Daoy (cell line): ENCODE measurements at places on chromosomes 1 and 21. TPM values are rescaled to one million over a fixed set of nuclear protein-coding genes. Genes with fewer than 3 reads are reported as not detected.

DNA sequence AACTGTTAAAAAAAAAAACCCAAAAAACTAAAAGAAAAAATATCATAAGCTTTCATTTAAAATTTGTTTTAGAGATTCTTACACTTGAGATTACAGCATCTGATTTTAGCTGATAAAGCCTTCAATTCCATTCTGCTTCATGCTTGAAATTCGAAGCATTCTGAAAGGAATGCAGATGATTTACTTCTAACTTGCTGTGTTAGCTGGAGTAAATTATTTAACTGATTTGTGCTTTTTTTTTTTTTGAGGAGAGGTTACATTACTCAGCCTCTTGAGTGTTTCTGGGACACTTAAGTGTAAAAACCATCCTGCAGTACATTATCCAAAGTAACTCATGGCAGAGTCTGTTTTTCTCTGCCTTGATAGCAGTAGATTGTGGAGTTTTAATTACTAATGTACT lies 4.5 kb upstream of the TRIM67 start:
- DNase-seq: no peak

GRCh38 chr1:201059401-201059800 lies 35.9 kb upstream of the KIF21B start:
- no peak for DNase-seq

- no peak for DNase-seq
These were observed 12.8 kb upstream of the GALNT2 start for GRCh38 chr1:230054092-230054749.

GRCh38 chr1:27049607-27050006 lies 37.0 kb upstream of the TENT5B start:
- no peak for DNase-seq

- no peak for DNase-seq
These were observed 47.5 kb downstream of the KIF1B start for GRCh38 chr1:10257851-10258250.

GRCh38 chr1:108884968-108885367 lies 8.2 kb downstream of the GPSM2 start:
- DNase-seq: no peak

GRCh38 chr1:10173582-10173981 lies 36.8 kb upstream of the KIF1B start:
- no peak for DNase-seq

DNA sequence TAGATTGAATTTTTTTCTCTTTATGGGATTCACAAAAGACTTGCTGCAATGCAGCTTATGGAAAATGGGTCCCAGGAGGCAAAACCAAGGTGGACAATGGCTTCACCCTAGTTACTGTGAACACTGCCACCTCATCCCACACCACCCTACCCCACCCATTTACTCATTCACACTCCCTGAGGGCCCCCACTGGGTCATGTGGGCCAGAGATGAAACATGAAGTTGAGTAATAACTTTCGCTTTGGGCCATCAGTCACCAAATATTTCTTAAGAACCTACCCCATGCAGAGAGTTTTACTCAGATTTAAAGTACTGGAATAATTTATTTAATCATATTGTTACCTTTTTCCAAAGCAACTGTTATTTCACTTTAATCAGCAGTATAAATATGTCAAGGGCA lies 191.8 kb downstream of the TPR start:
- DNase-seq: peak; percentile 90

- no peak for DNase-seq
These were observed 9.7 kb upstream of the LRRC53 start for GRCh38 chr1:74522148-74522547.

DNA sequence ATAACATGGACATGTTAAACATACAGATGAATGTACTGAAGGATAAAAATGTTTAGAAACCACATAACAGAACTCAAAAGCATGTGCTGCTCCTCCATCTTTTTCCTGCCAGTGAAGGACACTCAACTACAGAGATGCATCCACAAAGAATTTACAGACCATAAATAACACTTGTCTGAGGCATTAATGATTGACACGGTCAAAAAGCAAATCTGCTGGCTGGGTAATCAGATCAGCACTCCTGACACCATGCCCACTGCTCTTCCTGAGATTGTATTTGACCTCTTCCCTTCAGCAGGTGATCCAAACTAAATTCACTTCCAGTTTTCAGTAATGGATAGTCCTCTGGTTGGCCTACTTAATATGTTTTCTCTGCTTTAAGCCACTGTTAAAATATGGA lies 6.6 kb downstream of the CREG1 start:
- no peak for DNase-seq

GRCh38 chr21:31558962-31559367 lies 100.5 kb upstream of the SOD1 start:
- peak; percentile 99 for DNase-seq

- DNase-seq: no peak
These were observed 1030.0 kb upstream of the TMPRSS15 start for GRCh38 chr21:19433623-19434022.

DNA sequence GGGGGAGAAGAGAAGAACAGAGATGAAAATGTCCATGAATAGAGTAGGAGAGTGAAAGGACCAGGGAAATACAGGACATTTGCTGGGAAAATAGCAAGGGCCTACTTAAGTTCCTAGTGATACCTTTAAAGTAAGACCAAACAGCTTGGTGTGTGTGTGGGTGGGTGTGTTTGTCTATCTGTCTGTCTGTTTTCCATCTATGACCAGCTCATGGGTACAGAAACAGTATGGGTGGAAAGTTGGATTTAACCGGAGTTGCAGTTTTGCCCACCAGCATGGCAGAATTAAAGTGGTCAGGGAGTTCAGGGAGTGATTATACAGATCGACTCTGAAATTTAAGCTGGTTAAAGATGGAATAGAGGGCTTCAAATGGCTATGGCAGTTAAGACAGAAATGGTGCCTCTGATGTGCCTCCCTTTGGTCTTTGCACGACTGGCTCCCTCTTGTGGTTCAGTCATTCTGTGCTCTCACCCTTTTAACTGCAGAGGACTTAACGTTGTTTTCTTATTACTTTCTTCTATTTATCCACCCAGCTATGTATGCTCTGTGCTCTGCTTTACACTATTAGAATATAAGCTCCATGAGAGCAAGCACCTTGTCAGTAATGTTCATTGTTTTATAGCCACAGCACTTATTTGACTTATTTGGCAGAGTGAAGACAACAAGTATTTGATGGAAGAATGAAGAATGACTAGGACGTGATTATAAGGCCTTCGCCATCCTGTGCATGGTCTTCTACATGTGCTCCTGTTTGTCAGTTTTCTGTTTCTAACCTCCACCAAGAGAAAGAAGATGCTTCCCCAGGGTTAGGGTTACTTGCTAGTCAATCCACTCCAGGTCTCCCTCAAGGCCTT lies 72.7 kb upstream of the AK4 start:
- DNase-seq: peak; percentile 66

DNA sequence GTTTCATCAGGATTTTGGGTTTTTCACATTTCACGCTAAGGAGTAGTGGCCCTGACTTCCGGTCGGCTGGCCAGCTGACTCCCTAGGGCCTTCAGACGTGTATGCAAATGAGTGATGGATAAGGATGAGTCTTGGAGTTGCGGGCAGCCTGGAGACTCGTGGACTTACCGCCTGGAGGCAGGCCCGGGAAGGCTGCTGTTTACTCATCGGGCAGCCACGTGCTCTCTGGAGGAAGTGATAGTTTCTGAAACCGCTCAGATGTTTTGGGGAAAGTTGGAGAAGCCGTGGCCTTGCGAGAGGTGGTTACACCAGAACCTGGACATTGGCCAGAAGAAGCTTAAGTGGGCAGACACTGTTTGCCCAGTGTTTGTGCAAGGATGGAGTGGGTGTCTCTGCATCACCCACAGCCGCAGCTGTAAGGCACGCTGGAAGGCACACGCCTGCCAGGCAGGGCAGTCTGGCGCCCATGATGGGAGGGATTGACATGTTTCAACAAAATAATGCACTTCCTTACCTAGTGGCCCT lies 23.1 kb upstream of the TNFRSF1B start:
- peak; percentile 96 for DNase-seq

GRCh38 chr1:31101147-31101502 lies 35.6 kb upstream of the PUM1 start:
- DNase-seq: peak; percentile 18

DNA sequence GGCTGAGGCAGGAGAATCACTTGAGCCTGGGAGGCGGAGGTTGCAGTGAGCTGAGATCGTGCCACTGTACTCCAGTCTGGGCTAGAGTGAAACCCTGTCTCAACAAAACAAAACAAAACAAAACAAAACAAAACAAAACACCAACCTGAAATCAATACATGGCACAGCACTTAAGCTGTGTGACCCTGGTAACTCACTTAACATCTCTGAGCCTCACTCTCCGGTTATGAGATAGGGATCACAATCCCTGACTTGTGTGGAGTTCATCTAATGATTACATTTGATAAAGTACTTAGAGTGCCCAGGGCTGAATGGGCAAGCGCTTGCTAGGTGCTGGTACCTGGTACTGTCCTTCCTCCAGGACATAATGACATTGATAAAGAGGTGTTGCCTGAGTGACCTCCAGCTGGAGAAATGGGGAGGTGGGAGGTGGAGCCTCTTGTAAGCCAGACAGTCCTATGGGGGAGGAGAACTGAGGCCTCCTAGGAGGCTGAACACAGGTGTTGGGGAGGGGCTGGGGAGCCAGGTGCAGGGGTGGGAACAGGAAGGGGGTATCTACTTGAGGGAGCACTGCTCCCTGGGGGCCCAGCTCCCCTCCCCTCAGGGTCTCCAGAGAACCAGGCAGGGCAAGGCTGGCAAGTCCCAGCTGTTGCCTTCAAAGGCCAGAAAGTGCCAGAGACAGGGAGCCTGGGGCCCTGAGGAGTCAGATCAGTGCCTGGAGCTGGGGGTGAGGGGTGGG lies 17.9 kb downstream of the FOXO6 start:
- DNase-seq: no peak

DNA sequence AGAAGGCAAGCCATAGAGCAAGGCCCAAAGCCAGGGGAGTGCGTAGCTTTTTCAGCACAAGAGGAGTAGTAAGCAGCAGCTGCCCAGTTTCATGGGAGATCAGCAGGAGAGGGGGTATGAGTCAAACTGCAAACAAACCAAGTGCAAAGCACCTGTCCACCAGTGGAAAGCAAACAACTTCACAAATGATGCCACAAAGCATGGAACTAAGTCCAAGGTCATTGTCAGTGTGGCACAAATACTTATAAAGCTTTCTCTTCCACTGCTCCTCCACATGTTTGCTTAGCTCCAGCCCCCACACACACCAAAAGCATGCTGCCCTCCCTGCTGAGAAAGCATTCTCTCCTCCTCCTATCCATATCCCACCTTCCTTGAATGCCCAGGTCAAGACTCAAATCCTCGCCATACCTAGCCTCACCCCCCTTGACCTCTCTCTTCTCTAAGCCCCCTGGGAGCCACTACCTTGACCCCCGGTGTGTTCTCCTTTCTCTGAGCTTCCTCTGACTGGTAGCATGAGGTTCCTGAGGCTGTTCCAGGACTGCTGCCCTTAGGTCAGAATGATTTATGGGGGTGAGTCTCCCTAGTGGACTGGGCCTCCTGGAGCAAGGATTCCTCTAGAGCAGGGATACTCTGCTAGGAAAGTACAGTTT lies 70.4 kb downstream of the DMAP1 start:
- no peak for DNase-seq

- no peak for DNase-seq
These were observed 59.1 kb downstream of the GORAB start for GRCh38 chr1:170590921-170591705.

GJA9 gene
- not detected in 2 replicates for total RNA-seq

HMGN2 gene
- total RNA-seq: 662 and 765 TPM in 2 replicates

HLX gene
- total RNA-seq: 2.8 and 4.0 TPM in 2 replicates

PRR9 gene
- 0.11 TPM in 1 of 2 replicates, not detected in the other for total RNA-seq

RASSF5 gene
- total RNA-seq: 0.69 and 1.5 TPM in 2 replicates

KRTAP20-1 gene
- total RNA-seq: not detected in 2 replicates

LRRN2 gene
- 0.36 and 0.69 TPM in 2 replicates for total RNA-seq

SPRR3 gene
- not detected in 2 replicates for total RNA-seq

AMY1B gene
- total RNA-seq: not detected in 2 replicates

NBPF6 gene
- not detected in 2 replicates for total RNA-seq

TRIM67 gene
- total RNA-seq: 0.17 TPM in 1 of 2 replicates, not detected in the other
